ENCODE measurements at places on chromosomes 13 and 19. TPM values are rescaled to one million over a fixed set of nuclear protein-coding genes. Genes with fewer than 3 reads are reported as not detected.
A peak's percentile ranks its signal among the peaks of the same experiment; 100 is the strongest.

DNA sequence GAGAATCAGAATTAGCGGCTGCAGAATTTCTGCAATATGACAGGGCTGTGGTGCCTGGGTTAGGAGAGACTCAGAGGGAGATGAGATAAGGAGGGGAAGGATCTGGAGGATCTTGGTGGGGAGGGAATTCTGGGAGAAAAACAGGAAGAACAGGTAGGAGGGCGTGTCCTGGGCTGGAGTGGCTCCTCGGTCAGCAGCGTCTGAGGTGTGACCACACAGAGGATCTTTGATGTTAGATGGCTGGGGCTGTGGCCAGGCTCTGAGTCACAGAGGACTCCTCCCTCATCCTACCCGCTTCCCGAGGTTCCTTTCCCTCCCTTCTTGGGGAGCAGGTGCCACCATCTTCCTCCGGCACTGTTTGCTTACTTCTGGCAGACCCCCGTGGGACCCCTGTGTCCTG, 6.4 kb upstream of the KLK6 start:
- H3K27me3 ChIP-seq = no peaks in the 10 kb centered on the region
- H3K4me3 ChIP-seq = no peak overlapping the region
- no peak overlapping the region for H3K27ac ChIP-seq
- H3K4me1 ChIP-seq = no peaks in the 10 kb centered on the region
- DNase-seq = no peak
- no peaks in the 10 kb centered on the region for H3K36me3 ChIP-seq

Gene CYSLTR2
- total RNA-seq = 1.1 TPM

DNA sequence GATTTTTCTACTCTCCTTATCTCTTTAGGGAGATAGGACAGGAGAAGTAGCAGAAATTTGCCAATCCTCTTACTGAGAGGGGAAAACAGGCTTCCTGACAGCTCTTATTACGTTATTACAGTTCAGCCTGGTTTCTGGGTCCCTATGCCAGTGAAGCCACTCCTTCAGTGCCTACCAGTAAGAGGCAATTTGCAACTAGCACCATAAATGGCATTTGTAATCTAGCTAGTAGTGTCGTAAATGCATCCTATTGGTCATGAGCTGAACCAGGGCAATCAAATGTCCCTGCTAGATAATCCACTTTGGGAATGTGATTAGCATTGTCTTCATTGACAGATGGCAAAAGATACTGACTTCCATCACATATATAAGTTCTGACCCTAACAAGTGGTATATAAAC, 428.8 kb downstream of the DCT start:
- DNase-seq = no peak
- H3K36me3 ChIP-seq = no peaks in the 10 kb centered on the region
- no peak overlapping the region for H3K27ac ChIP-seq
- no peaks in the 10 kb centered on the region for H3K4me1 ChIP-seq
- H3K27me3 ChIP-seq = no peaks in the 10 kb centered on the region
- no peak overlapping the region for H3K4me3 ChIP-seq

DNA sequence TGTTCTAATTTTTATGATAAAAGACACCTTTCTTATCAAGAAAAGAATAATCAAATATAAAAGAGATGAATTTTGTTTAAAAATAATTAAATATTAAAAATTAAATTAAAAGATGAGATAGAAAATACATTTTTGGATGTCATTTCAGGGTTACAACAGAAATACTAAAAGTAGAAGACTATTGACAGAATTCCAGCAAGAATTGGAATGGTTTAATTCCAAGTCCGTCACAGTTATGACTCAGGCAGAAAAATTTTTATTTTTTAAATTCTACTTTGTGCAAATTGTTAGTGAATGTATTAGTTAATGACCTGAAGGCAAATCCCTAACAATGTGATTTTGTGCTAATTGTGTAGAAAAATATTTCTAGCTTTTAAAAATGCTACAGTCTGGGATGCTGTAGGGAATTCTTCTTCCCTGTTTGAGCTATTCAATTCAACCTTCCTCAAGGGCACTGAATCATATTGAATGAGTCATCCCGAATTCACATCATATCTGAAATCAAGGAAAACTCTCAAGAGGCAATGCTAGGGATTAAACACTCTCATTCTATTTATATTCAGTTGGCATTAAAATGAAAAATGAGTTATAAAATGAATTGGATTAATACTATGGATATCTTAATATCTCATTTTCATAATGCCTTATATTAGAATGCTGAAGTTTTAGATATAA, 633.5 kb upstream of the ATXN8OS start:
- H3K4me3 ChIP-seq = no peak overlapping the region
- no peak for DNase-seq
- H3K27ac ChIP-seq = no peak overlapping the region
- H3K4me1 ChIP-seq = no peaks in the 10 kb centered on the region
- no peaks in the 10 kb centered on the region for H3K27me3 ChIP-seq
- no peaks in the 10 kb centered on the region for H3K36me3 ChIP-seq

DNA sequence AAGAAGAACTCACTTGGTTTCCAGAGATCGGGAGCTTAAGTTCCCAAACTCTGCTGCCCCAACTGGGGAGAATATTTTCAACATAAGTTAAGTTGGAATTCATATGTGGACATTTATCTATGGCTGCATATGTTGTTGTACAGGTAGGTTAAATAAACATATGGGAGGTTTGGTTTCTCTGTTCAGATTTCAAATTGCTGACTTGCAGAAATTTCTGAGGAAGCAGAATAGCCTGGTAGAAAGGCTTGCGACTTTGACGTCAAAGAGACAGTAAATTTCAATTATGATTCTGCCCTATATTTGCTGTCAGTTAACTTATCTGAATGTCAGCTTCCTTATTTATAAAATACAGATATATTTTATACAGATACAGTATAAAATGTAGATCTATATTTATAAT, 40.0 kb upstream of the TPP2 start:
- no peaks in the 10 kb centered on the region for H3K4me1 ChIP-seq
- H3K4me3 ChIP-seq = no peak overlapping the region
- H3K27me3 ChIP-seq = no peaks in the 10 kb centered on the region
- no peak overlapping the region for H3K27ac ChIP-seq
- DNase-seq = no peak

DNA sequence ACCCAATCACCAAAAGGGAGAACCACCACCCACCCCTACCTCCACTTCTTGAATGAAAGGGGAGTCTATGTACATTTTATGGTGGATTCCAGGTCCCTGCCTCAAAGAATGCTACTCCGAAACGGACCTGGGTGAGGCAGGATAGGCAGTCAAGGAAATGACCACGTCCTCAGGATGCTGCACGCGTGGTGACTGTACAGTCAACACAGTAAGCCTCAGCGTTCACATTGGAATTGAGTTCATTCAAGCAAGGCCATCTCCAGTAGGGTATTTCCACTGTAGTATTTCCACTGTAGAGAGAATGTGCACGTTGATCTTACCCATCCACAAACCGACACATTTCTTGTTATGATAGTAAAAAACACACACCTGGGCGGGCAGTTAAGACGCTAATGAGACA, 16.9 kb downstream of the ZSCAN5C start:
- H3K27me3 ChIP-seq = no peaks in the 10 kb centered on the region
- H3K27ac ChIP-seq = no peak overlapping the region
- H3K4me3 ChIP-seq = no peak overlapping the region
- H3K4me1 ChIP-seq = no peaks in the 10 kb centered on the region
- H3K36me3 ChIP-seq = no peaks in the 10 kb centered on the region

DNA sequence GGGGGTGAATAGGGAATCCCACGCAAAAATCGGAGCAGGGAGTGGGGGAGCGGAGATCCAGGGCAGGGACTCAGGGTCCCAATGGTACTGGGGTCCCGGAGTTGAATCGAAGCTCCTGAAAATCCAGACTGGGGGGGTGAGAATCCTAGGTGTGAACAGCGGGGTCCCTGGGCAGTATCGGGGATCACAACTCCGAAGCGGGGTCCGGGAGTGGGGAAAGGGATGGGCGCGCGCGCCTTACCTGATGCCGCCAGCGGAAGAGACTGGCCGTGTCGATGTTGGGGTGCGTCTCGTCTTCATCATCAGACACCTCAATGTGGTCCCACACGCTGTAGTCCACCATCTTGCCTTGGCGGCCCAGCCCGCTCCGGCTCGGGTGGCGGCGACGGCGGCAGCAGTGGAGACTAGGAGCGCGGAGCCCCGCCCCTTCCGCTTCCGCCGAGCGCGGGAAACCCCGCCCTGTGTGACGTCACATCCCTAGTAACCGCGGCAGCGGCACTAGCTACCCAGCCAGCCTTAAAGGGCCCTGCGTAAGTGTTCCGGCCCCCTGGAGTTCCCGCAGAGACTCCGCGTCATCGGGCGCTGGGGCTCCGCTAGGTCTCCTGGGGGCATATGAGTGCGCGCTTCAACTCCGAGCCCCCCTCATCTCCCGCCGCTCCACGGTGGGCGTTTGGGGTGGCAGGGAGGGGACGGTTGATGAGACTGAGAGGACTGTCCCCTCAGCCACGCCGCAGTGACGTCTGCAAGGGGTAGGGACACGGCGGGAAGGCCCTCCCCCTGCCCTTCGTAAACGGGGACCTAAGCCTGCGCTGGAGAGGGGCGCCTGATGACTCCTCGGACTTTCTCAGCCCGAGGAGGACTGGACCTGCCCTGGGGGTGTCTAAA, at the start of gene CDC37:
Gene CDC37 (minus strand): TSS at position 406 of the 885 bp plus-strand sequence. CDS start 63 bp downstream, at position 343.
- H3K27ac ChIP-seq = no peak within 1 kb of the TSS
- DNase-seq = peak; percentile 97
- H3K4me1 ChIP-seq = no peaks in the 10 kb centered on the region
- no peaks in the 10 kb centered on the region for H3K27me3 ChIP-seq

GRCh38 chr13:50033725-50034124, 18.5 kb downstream of the KCNRG start:
- no peak for DNase-seq
- no peak overlapping the region for H3K27ac ChIP-seq
- H3K36me3 ChIP-seq = no peaks in the 10 kb centered on the region
- H3K27me3 ChIP-seq = no peaks in the 10 kb centered on the region

DNA sequence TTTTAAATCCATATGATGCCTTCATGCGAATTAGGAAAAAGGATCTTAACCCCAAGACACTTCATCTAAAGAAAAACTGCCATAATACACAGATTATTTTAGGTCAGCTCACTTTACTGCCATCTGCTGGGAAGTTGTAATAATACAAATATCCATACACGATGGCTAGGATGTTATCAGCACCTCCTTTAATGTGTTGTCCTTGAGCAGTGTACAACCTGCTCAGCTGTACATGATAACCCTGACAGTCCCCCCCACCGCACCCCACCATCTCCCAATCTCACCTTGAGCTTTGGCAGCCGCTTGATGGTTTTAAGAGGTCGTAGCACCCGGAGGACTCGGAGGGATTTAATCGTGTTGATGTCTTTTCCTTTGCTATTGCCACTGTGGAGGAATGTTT, 112.2 kb downstream of the IER2 start:
- no peak overlapping the region for H3K4me3 ChIP-seq
- no peak for DNase-seq
- no peaks in the 10 kb centered on the region for H3K27me3 ChIP-seq
- H3K27ac ChIP-seq = no peak overlapping the region
- no peaks in the 10 kb centered on the region for H3K4me1 ChIP-seq
- H3K36me3 ChIP-seq = no peaks in the 10 kb centered on the region

- peak; percentile 89 for DNase-seq
- H3K27ac ChIP-seq = peak overlapping the region; percentile 50
- H3K27me3 ChIP-seq = no peaks in the 10 kb centered on the region
- peaks cover 7% of the 10 kb centered on the region for H3K36me3 ChIP-seq
Measured at GRCh38 chr19:41323430-41324125, 13.6 kb downstream of the CCDC97 start.

GRCh38 chr19:57406516-57407123, 4.3 kb upstream of the ZNF17 start:
- no peaks in the 10 kb centered on the region for H3K4me1 ChIP-seq
- no peaks in the 10 kb centered on the region for H3K36me3 ChIP-seq
- peak; percentile 78 for DNase-seq
- H3K27ac ChIP-seq = no peak overlapping the region

DNA sequence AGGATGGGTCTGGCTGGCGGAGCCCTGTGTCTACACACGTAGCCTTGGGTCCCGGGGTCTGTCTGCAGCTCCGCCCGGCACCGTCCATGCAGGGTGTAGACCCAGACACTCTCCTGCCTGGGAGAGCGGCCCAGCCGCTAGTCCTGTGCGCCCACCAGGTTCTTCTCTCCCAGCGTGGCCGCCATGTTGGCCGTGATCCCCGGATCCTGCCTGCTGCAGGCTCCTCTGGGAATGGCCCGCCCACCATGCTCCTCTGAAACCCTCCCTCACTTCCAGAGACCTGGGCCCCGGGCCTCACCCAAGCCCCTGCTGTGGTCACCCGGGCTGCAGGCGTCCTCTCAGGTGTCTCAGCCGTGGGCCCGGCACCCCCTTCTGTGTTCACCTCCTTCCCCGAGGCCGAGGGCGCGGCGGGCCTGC, 57.7 kb upstream of the MCF2L start:
- no peak overlapping the region for H3K4me3 ChIP-seq
- no peaks in the 10 kb centered on the region for H3K4me1 ChIP-seq
- no peak for DNase-seq
- H3K36me3 ChIP-seq = no peaks in the 10 kb centered on the region
- no peak overlapping the region for H3K27ac ChIP-seq

DNA sequence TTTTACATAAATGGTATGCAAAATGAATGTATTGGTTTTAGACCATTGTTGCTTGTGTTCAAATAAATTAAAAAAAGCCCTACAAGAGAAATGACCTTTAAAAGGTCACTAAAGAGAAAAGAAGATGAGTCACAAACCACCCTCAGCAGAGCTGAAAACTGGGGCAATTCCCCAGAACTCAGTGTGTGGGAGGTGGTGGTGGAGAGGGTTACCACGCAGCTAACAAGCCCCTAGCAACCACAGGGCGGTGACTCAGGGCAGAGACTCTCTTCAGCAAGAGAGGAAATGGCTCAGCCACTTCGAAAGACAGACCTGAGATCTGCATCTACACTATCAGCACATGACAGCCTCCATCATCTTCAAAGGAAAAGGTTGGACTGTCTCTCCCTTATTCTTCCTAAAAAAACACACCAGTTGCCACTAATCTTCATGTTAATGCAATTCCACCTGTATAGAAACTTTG, 29.4 kb upstream of the NDFIP2 start:
- DNase-seq = no peak
- no peaks in the 10 kb centered on the region for H3K36me3 ChIP-seq
- H3K4me1 ChIP-seq = peaks cover 2% of the 10 kb centered on the region
- no peak overlapping the region for H3K4me3 ChIP-seq
- no peak overlapping the region for H3K27ac ChIP-seq
- no peaks in the 10 kb centered on the region for H3K27me3 ChIP-seq

Gene ZNF350
- total RNA-seq = 17.7 TPM

GRCh38 chr13:30042891-30043630, 192.6 kb upstream of the UBL3 start:
- DNase-seq = no peak
- no peak overlapping the region for H3K27ac ChIP-seq
- H3K27me3 ChIP-seq = no peaks in the 10 kb centered on the region
- no peaks in the 10 kb centered on the region for H3K4me1 ChIP-seq
- H3K36me3 ChIP-seq = no peaks in the 10 kb centered on the region

- DNase-seq = peak; percentile 35
- H3K4me1 ChIP-seq = no peaks in the 10 kb centered on the region
- H3K27me3 ChIP-seq = no peaks in the 10 kb centered on the region
- H3K27ac ChIP-seq = no peak overlapping the region
- H3K36me3 ChIP-seq = peaks cover 10% of the 10 kb centered on the region
Measured at GRCh38 chr19:52227196-52227940, 37.5 kb downstream of the PPP2R1A start.

Gene NLRP11
- not detected for total RNA-seq

Gene CRX
- total RNA-seq = not detected
